ENCODE measurements at places on chromosomes 5 and 9.

- DNase-seq = peak; percentile 32
Observed at GRCh38 chr5:61394078-61394704, 62.1 kb downstream of the ZSWIM6 start.

- peak; percentile 86 for DNase-seq
Observed at GRCh38 chr9:96080364-96080763, 204.9 kb downstream of the ERCC6L2 start.

- no peak for DNase-seq
Observed at GRCh38 chr9:8011974-8012373, 212.4 kb upstream of the DMAC1 start.

DNA sequence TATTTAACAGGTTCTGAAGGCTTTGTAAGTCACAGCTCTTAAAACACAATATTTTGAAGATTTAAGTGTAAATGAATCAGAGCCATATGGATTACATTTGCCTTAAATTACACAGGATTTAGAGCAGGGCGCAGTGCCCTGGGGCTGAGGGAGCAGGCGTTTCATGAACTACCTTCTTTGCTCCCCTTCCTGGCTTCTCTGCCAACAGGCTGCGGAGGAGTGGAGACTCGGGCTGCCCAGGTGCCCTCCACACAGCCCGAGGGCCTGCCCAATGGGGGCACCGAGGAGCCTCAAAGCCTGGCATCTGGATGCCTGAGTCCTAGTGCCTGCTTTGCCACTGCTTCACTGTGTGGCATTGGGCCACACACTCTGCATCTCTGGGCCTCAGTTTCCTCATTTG lies 90.6 kb upstream of the HAND1 start:
- no peak for DNase-seq
